ENCODE measurements at places on chromosomes 7 and 10.

DNA sequence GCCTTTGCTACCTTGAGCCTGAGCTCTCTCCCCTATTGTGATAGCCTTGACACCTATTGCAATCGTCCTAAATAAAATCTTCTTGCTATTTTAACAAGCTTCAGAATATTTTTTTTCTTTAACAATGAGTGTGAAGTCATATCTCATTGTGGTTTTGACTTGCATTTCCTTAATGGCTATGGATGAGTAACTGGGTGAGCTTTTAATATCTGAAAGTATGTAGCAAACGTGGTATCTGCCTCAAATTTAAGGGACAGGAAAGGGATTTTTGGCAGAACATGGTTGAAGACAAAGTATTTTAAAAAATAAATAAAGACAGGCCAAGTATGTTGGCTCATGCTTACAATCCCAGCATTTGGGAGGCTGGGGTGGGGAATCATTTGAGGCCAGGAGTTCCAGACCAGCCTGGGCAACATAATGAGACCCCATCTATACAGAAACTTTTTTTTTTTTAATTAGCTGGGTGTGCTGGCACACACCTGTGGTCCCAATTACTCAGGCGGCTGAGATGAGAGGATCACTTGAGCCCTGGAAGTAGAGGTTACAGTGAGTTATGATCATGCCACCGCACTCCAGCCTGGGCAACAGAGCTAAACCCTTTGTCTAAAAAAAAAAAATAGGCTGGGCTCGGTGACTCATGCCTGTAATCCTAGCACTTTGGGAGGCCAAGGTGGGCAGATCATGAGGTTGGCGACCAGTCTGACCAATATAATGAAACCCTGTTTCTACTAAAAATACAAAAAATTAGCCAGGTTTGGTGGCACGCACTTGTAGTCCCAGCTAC is 319.3 kb upstream of the NRP1 start:
- no peak for DNase-seq

DNA sequence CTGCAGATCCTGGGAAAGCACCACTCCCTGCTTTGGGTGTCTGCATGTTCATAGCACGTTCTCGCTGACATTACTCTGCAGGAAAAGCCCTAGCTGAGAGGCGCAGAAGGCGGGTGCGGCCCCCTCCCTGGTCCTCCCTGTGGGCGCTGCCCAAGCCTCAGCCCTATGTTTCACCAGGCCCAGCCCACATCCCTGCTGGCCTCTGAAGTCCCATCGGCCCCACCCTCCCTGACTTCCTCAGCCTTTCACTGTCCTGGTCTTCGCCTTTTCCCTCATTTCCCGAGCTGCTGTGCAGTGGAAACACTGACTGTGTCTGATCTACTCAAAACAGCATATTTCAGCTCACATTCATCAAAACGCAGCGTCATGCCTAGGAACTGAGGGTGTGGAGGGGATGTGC is 36.3 kb upstream of the DIP2C start:
- DNase-seq = no peak

GRCh38 chr10:76743169-76743568 is 894.4 kb downstream of the KCNMA1 start:
- no peak for DNase-seq

- DNase-seq = no peak
Measured at GRCh38 chr7:12583176-12583575, 12.7 kb downstream of the SCIN start.

DNA sequence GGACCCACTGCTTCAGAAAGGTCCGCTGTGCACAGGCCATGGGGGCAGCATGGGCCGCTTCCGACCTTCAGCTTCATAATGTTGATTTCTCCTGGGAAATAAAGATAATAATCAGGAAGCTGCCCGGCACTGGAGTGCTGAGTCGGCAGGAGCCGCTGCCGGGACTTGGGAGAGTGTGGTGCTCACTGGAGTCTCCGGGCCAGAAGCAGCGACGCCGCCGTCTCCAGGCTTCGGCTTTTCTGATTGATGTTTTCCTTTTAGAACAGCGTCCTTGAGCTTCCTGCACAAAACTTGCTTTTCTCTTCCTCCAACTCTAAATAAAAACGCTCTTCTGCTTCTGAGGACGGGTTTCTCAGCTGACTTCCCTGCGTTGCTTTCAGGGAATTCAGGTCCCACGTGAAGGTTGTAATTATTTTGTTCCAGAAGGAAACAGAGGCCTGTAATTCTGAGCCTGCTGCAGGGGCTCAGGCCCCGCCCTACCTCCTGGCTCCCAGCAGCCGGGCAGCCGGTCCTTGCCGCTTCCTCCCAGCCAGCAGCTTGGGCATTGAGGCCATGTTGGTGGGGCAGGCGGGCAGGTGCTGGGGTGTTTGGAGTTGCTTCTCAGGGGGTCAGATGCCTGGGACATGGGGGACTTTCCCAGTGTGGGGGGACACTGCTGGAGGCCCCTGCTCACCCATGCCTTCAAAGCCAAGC is 14.7 kb downstream of the PWWP2B start:
- no peak for DNase-seq

DNA sequence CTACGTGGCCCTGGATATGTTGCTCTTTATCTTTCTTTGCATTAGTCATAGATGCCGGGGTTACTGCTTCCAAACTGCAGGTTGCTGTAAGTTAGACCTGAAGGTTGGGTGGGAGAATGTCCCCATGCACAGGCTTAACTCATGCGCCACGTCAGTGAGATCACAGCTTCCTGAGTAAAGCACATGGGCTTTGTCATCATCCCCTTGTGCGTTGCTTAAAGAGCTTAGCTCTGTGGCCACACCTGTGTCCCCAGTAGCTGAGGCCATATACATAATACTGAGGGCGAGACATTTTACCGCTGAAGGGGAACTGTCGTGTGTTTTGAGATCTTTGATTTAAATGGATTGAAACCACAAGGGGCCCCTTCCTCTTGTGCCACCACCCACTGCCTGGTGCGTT is 45.8 kb upstream of the BTBD16 start:
- DNase-seq = no peak

- no peak for DNase-seq
Measured at GRCh38 chr10:88728107-88728763, 22.2 kb downstream of the LIPK start.

- DNase-seq = no peak
Measured at GRCh38 chr10:97631098-97631497, 2.2 kb downstream of the MORN4 start.

- DNase-seq = no peak
Measured at GRCh38 chr10:99329554-99330346, 594 bp downstream of the CNNM1 start.

GRCh38 chr10:55019439-55019838 is 218.4 kb upstream of the PCDH15 start:
- no peak for DNase-seq

GRCh38 chr10:79004311-79004710 is 64.5 kb upstream of the ZMIZ1 start:
- DNase-seq = no peak

DNA sequence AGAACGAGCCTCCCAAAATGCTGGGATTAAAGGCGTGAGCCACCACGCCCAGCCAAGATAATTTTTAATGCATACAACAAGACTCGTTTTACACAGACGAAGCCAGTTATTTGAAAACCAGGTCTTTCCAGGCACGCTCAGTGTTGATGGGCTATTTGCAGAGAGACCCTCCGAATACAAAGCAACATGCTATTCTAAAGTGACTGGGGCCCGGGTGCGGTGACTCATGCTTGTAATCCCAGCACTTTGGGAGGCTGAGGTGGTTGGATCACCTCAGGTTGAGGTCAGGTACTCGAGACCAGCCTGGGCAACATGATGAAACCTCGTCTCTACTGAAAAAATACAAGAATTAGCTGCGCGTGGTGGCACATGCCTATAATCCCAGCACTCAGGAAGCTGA is 795 bp upstream of the AZGP1 start:
- no peak for DNase-seq

GRCh38 chr7:141001546-141001945 is 13.2 kb downstream of the MRPS33 start:
- no peak for DNase-seq

DNA sequence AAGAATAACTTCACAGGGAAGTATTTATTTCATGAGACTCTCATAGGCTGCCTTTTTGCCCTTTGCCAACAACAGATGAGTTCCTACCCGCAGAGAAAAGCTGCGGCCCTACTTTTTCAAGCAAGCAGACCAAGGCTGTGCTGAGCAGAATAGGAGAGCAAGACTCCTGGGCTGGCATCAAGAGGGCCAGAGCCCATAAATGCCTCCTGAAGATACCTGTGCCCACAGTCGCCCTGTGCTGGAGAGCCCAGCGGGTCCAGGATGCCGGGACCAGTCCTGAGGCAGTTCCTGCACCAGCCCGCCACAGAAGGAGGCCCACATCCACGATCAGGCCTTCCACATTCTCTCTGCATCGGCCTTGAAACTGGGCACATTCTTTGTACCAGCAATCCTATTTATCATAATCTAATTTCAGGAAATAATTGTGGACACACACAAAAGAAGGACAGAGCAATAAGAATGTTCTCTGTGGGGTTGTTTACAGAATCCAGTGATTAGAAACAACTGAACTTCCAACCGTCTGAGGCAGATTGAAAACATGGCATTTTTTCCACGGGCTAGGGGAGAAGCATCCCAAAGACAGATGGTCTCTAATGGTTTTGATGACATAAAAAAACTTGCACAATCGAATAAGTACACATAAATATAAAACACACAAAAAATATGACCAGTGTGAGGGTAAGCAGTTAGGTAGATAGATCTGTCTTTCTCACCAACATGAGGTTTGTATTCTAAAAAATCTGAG is 95.6 kb downstream of the CPXM2 start:
- DNase-seq = no peak

DNA sequence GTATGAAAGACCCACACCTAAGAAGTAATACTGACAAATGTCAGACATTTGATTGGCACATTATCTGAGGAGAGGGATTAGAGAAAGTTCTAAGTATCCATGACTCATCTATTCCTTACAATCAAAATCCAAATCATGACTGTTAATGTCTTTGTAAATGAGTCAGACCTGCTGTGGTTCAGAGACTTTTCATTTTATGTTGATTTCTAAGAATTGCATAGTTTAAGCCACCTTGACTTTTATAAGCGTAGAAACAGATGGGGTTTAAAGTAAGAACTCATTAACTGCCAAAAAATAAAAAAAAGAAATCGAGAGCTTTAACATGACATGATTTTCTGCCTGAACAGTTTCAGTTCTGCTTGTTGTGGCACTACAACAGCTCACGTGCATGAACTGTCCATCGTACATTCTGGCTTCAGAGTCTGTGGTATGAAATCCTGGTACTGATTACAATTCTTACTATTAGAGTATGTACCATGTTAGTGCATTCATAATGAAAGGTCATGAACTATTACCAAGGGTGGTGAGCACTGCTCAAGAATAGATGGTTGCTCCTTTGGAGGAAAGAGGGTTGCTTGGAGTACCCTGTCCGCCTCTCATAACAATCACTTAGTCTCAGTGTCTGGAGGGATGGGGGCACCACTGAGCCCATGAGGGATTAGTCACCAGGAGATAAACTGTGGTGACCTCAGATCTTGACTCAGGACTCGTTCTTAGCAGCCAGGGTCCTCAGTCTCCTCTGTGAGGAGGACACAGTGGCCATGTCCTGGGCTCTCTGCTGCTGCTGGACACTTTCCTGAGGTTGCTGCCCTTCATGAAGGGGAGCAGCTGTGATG is 42.2 kb downstream of the ACSM6 start:
- DNase-seq = peak; percentile 90

- DNase-seq = no peak
Measured at GRCh38 chr7:135320268-135320667, 86.6 kb downstream of the STRA8 start.

DNA sequence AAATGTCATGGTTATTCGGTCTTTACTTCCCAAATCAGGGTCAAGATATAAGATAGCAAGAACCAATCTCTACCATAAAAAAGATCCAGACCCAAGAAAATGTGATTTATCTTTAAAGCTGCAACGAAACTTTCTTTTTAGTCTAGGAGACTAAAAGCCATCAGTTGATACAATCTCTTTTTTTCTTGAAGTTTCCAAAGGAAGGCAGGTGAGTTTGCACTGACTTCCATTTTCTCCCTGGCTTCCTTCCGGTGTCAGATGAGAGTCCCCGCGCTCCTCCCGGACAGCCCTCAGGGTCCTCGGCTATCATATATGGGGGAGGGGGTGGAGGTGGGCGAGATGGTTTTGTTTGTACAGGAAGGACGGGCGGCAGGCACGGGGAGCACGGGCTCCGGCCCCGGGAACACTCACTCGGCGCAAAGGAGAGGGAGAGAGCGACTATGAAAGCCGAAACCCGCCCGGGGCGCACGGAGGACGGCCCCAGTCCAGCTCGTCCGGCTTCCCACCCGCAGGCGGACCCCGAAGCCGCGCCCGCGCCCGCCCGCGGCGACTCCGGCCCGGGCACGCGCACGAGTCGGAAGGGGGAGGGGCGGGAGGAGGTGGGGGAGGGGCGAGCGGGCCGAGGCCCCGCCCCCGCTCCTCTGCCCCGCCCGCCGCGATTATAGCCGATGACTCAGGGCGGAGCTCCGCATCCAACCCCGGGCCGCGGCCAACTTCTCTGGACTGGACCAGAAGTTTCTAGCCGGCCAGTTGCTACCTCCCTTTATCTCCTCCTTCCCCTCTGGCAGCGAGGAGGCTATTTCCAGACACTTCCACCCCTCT is at the start of gene BAG3:
TSS of gene BAG3 (plus strand) at position 689 of the 822 bp plus-strand sequence. CDS start 296 bp downstream, outside the sequence.
- DNase-seq = no peak

DNA sequence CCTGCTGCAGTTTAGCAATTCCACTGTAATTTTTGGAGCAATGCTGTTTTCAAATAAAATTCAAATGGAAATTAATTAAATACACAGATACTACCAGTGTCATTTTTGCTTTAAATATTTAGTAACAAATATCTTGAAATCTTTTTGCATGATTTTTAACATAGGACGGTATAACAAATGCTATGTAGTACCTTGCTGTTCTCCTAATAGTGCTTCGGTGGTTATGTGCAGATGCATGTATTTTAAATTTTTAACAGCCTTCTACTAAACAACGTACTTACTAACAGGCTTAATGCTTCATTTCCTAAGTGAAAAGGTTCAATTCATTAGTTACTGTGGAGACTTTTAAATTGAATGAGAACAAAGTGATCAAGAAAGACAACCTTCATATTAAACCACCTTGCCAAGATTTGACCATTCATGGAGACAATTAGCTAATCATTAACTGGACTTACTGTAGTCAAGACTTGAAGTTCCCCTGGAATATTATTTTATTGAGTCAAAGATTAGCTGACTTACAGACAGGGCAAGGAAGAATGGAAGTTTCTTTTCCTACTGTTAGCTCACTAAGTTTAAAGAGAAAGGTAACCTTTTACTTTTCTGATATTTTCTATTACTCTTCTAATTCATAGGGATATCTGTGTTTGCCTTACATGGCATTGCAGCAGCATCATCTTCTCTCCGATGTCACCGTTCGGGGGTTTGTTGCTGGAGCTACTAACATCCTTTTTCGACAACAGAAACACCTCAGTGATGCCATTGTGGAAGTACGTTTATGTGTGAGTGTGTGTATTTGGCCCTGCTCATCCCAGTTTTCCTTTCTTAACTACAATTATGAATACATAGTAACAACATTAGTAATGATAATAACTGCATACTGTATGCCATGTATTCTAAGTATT is 74.3 kb downstream of the AVL9 start:
- no peak for DNase-seq

GRCh38 chr7:131255242-131255641 is 72.4 kb upstream of the MKLN1 start:
- DNase-seq = no peak

- DNase-seq = no peak
Measured at GRCh38 chr7:123397746-123398338, 136.6 kb downstream of the IQUB start.

GRCh38 chr10:117546020-117546580 is 3.6 kb downstream of the EMX2 start:
- DNase-seq = no peak
